ENCODE measurements at places on chromosomes 2 and 18.
A peak's percentile ranks its signal among the peaks of the same experiment; 100 is the strongest.

- peak; percentile 44 for DNase-seq
Observed at GRCh38 chr2:94956797-94957391, 68.6 kb upstream of the MAL start.

DNA sequence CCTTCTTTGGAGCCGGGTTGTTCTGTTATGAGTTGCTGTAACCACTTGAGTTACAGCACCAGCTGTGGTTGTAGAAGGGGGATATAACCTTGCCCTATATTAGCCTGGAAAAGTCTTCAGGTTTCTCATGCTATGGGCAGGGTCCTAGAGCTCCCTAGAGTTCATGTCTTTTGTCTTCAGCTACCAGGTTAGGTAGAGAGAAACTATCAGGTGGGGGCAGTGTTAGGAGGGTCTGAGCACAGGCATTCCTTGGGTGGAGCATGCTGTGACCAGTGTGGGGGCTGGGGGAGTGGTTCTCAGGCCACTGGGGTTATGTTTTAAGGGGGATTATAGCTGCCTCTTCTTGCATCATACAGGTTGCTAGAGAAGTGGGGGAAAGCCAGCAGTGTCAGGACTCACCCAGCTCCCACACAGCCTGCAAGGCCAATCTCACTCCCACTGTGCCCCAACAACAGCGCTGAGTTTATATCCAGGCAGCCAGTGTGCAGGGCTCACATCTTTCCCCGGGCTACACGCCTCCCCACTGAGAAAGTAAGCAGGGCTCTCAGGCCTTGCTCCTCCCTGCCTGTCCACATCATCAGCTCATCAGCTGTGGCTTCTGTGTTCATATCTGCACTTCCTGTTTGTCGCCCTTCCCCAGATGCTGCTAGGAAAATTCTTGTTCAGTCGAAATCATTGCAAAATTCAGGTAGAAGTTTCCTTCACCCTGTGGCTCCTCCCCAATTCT, 133.8 kb upstream of the NRXN1 start:
- DNase-seq = no peak

DNA sequence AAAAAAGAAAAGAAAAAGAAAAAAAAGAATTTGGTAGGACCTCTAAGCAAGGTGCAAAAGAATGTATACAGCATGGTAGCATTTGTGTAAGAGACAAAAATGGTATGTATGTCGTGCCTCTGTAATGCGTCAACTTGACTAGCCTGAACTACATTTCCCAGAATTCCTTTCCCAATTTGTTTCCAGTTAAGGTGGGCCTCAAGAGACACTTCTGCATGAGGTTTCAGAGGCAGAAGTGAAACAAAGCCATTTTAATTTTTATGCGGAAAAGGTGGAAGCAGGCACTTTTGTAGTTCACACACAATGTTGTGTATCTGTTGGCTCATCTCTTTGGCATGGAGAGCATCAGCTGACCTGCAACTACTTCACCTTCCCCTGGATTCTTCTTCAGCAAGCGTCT, 56.5 kb upstream of the PAPOLG start:
- no peak for DNase-seq

DNA sequence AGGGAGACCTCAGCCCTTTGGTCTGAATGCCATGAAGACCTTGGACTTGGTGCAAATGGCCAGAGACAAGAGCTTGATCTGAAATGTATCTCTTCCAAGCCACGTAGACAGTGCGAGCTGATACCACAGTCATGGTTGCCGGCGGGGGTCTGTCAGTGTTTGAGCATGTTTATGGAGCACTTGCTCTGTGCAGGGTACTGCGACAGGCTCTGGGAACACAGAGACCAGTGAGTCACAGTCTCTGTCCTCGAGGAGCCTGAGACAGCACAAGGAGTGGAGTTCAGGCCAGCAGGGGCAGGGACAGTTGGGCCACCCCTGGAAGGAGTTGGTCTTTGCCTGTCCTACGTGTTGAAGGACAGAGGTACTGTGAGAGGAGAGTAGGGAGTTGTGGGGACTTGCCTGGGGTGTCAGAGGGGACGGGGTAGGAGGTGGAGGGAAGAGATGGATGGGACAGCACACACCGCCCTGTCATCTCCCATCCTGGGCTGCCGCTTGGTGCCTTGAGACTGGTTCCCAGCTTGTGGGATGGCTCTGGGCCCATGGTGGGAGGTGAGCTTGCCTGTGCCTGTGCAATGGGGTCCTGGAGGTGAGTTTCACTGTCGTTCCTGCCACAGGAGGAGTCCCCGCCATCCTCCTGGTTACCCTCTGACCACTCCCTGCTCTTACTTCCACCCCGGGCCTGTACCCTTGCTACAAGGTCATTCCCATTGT, 39.5 kb downstream of the ATP6V1C2 start:
- no peak for DNase-seq

DNA sequence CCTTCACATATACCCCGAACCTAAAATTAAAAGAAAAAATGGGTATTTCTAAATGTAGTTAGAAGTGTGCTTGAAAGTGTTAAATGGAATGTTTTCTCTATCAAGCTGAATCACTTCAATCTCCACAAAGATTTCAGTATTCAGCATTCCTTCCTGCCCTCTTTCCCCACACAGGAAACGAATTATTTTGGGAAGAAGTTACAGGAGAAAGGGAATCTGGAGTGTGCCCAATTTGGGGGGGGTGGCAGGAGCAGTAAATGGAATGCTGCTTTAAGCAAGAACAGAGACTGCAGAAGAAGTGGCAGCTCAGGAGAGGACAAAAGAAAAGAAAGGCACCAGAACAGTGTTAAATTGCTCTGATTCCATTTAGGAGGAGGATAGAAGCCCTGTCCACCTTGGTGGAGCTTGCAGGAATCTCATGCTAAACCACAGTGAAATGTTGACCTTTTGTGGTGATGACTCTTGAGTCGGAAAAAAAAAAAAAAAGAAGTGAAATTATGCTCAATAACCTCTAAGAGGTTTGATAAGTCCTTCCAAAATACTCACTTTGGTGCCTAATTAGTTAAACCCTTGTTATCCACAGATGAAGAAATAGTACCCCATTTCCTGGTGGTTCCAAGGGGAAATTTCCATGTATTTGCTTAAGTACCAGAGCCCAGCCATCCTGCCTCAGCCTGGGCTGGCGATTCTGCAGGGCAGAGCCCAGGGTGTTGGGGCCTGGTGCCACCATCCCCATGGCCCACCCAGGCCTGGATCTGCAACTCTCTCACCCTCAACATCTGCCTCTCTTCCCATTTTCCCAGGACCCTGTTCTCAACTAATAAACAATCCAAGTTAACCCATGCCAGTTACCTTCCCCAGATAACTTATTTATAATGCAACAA, 56.5 kb downstream of the MYO5B start:
- no peak for DNase-seq

- no peak for DNase-seq
Observed at GRCh38 chr2:40431600-40431955, 20.3 kb downstream of the SLC8A1 start.

DNA sequence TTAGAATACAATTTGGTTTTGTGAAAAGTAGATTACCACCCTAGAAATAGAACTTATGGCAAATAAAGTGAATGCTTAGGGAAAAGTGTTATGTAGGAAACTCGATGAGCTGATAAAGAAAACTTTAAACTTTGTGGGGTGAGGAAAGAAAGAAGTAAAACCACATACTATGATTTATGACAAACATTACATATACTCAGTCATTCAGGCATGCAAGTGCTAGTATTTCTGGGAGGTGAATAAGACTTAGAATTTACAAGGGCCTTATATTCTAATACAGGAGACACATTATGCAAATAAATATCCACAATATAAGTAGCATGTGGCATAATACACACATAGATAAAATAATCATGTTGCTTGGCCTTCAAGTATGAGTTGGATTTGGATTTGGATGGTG, 618.1 kb downstream of the XIRP2 start:
- DNase-seq = no peak

GRCh38 chr2:11774600-11774999, 28.2 kb downstream of the LPIN1 start:
- no peak for DNase-seq

DNA sequence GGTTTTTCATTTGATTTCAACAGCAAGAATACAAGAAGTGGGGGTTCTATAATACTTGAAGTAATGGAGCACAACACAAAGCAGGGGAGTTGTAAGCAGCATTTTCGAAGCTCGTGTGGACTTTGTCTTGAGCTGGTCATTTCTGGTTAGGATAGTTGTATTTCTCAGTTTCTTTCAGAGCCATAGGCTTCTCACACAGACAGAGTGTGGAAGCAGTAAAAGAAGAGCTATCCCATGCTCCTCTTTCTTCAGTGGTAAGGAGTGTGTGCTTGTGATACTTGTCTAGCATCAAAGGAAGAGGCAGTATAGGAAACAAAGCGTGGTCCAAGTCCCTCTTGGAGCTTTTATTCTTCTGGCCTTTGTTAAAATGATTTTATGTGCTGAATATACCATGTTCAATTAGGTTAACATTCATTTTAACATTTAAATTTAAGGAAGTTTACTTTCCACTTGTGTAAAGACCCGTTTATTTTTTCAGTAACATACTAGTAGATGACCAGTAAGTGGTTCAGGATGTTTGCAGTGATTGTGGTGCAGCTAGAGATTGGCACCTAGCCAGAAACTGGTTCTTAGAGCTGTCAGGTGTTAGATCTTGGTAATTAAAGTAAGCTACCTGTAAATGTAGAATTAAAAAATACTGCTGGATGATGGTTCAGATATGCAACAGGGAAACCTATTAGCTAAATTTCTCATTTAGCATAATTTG, 14.6 kb downstream of the CCNYL1 start:
- DNase-seq = no peak

DNA sequence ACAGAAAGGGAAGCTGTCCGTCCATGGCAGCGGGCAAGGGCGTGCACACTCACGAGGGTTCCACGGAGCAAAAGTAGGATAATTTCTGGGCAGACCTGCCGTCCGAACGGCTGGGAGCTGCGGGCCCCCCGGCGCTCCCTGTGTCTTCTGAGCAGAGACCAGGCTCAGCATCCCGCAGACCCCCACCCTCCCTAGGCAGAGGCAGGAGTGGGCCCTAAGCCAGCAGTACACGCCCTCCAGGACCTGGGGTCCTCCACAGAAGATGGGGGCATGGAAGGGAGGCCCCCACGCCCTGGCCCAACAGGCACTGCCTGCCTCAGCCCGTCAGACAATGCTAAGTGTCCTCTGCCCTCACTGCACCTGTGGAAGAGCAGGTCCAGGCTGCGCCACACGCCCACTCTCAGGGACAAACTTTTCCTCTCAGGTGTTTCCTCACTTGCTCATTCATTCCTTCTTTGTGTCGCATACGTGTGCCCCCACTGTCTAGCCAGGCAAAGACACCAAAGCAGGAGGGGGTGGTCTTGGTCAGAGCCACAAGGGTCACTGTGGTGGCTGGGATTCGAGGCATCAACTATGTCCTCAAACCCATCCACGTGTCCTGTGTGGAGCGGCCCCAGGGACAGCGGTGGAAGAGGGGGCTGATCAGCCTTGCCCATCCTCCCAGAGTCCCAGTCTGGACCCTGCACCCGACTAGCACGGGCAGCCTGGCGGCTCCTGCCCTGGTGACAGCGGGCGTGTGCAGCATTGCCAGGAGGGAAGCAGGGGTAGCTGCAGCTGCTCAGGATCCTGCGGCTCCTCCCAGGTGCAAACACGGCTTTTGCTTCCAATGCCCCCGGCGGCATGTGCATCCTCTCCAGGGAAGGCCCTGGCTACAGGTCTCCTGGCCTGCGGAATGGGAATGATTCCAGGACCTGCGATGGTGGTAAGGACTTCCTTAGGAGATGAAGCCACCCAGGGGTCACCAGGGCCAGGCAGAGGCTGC, 2.4 kb upstream of the GPC1 start:
- no peak for DNase-seq

DNA sequence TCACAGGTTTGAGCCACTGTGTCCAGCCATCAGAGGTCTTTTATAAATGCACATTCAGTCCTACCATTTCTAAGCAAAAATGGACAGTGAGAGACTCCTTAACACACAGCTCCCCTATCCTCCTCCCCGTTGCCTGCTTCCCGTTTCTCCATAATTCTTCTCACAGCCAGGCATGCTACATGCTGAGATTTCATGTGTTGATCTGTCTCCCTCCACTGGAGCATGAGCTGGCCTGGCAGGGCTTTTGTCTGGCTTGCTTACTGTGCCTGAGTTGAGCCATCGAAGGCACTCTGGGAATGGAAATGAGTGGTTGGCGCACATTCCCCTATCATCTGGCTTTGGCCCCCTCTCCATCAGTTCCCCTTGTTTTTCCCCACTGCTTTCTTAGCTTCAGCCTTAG, 413.5 kb downstream of the PTPRM start:
- DNase-seq = no peak

DNA sequence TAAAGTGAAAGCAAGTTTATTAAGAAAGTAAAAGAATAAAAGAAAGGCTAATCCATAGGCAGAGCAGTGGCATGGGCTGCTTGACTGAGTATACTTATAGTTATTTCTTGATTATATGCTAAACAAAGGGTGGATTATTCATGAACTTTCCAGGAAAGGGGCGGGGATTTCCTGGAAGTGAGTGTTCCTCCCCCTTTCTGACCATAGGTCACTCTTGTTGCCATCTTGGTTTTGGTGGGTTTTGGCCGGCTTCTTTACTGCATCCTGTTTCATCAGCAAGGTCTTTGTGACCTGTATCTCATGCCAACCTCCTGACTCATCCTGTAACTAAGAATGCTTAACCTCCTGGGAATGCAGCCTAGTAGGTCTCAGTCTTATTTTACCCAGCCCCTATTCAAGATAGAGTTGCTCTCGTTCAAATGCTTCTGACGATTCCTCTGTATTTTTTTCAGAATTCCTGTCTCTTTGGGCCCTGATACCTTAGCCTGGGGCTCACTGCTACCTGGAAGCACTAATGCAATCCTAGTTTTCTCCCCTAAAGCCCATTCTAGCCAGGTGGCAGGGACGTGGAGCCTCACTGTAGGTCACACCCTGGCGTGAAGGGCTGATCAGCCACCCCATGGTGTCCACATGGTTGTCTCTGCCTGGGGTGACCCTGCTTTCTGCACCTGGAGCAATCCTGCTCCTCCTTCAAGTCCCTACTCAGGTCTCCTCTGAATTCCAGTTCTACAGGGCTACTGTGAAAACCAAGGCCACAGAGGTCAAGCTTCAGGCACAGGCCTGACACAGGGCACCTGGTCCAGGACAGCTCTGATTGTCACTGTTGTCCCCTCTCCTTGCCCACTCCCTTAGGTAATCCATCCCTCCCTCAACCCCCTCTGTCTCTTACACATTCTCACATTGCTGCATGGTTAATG, 6.0 kb upstream of the SLC35F6 start:
- no peak for DNase-seq

- DNase-seq = no peak
Observed at GRCh38 chr2:74924463-74925265, 33.8 kb upstream of the POLE4 start.

DNA sequence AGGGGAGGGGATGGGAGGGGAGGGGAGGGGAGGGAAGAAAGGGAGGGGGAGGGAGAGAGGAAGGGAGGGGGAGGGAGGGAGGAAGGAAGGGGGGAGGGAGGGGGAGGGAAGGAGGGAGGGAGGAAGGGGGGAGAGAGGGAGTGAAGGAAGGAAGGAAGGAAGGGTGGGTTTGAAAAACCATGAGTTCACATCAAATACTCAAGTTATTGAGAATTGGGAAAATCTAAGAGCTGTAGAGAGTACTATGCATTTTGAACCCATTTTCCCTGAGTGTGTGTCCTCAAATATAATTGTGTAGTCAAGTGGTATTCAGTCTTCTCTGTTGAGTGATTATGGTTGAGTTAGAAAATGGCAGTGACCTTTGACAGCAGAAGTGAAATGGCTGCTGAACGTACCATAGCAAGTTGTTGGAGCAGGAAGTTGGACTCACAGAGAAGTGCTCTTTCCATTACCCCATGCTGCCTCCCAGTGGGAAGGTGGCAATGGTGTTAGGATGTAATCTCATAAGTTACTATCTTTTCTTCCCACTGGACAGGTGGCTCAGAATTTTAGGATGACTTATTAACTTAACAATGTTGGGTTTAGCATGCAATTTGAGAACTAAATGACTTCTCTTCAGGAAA, 214.6 kb downstream of the SETBP1 start:
- peak; percentile 17 for DNase-seq
